ENCODE measurements at places on chromosomes 16 and 17. TPM values are rescaled to one million over a fixed set of nuclear protein-coding genes. Genes with fewer than 3 reads are reported as not detected.

DNA sequence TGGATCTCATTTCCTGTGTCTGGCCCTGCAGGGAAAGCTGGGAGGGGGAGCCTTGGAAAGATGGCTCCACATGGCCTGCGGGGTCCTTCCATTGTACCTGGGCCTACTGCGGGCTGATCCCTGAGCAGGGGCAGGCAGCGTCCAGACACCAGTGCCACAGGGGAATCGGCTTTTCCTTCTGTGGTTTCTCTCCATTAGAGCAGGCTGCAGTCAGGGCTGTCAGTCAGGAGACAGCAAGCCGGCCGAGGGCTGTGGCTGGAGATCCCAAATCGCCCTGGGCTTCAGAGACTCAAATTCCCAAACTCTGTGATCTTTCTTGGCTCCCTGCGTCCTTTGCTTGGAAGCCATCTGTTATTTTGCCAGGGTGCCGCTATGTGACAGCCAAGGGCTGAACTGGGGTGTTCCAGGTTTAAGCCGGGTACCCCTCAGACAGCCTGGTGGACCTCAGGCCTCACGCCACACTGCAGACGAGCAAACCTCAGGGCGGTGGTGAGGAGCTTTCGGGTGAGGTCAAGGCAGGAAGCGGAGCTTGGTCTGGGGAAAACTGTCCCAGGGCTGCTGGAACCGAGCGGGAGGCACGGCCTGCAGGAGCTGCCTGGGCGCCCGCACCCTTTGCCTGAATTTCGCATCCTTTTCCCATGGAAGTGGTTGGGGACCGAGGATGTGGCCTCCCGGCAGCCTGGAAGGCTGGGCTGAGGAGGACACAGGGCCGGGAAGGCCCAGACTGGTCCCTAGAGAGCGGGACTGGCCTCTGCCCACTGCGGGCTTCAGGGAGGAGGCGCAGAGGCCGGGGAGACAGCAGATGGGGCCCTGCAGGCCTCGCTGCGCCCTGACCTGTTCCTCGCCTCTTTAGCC, 1.5 kb upstream of the CPNE7 start:
- DNase-seq, result no peak

The STX1B gene
- total RNA-seq, result 0.37 TPM

DNA sequence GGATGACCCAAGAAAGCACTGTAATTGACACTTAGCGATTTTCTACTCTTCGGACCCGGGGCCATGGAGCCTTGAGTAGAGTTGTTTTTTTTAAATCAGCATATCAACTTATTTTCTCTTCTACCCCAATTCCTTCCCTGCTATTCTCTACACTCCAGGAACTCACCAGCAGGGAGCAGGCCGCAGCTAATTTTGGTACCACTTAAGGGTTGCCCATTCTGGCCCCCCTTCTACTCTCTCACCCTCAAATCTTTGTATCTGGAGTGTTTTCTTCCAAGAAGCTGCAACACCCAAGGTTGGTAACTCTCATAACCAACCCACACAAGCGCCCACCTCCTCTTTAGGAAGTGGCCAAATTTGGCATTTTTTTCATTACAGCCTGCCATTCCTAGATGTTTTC, 5.5 kb upstream of the ERAL1 start:
- peak; percentile 16 for DNase-seq

The TBC1D3 gene
- total RNA-seq, result not detected

DNA sequence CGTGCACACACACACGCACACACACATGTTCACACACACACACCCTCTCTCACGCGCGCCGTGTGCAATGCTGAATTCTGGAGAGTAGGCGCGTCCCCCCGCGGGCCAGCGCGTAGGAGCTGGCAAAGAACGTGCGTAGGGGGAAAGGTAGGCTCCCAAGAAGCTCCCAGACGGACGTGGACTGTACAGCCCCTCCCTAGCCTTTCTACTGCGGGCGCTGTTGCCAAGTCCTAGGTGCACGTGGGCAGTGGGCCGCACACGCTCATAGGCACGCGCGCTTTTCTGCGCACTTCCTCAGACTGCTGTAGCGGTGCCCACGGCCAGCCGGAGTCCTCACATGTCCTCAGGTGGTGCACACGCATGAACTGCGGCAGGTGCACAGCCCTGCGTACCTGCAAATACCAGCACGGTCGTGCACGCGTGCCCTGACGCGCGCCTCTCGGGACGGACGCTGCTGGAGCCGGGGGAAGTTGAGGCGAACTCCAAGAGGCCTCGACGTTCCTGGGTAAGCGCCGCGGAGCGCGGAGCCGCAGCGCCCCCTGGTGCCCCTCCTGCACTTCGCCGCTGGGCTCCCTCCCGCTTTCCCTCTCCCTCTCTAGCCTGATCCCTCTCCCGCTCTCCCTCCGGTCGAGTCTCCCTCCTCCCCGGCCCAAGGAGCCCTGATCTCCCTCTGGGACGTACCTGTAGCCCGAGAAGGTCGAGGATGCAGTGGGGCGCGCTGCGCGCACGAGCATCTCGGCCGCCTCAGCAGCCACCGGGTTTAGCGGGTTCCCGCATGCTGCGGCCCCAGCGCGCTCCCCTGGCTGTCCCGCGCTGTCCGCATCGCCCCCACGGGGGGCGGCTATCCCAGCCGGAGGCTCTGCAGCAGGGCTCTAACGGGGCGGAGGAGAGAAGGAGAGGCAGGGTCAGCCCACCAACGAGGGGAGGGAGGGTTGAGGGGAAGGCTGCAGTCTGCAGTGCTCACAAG, 749 bp downstream of the GRIN2A start:
- DNase-seq, result peak; percentile 77

The GP1BA gene
- not detected for total RNA-seq

- DNase-seq, result peak; percentile 74
These were observed 722 bp upstream of the TIMP2 start for GRCh38 chr17:78925662-78926555.

The XAF1 gene
- total RNA-seq, result 74.4 TPM

The MT1F gene
- total RNA-seq, result 12.8 TPM

DNA sequence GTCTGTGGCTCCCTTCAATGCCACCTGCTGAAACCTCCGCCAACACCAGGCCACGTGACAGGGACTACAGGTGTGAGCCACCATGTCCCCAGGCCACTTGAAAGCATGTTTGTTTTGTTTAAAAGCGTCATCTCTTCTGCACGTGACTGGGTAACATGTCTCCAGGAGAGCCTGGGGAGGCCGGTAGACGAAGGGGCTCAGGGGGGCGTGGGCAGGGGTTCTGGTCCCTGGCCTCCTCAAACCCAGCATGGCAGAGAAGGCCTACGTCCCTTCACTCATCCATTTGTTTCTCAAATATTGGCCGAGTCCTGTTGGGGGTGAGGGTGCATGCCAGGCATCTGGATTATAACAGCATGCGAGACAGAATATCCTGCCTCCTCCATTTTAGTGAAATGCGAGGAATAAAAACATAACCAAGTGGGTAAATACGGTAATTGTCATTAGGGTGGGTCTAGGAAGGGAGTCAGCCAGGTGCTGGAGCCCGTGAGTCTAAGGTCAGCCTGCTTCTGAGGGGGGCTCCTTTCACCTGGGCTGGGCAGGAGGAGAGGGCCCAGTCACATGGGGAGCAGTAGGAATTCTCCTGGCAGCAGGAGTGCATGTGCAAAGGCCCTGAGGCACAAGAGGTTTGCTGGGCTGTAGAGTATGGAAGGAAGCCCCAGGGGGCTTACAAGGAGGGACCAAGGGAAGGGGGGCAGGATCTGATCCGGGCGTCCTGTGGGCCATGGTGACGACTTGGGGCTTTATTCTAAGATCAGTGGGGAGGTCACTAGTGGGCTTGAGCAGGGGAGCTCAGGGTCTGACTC, 26.8 kb upstream of the CIBAR2 start:
- DNase-seq, result no peak

GRCh38 chr17:72833128-72833765, 259.2 kb downstream of the SLC39A11 start:
- DNase-seq, result no peak

The CORO1A gene
- total RNA-seq, result 8.0 TPM

GRCh38 chr17:80372922-80373570, 41.9 kb upstream of the ENDOV start:
- DNase-seq, result no peak

The PTGES3L gene
- 0.67 TPM for total RNA-seq

- no peak for DNase-seq
These were observed 19.1 kb downstream of the ZNRF1 start for GRCh38 chr16:75017670-75018525.

DNA sequence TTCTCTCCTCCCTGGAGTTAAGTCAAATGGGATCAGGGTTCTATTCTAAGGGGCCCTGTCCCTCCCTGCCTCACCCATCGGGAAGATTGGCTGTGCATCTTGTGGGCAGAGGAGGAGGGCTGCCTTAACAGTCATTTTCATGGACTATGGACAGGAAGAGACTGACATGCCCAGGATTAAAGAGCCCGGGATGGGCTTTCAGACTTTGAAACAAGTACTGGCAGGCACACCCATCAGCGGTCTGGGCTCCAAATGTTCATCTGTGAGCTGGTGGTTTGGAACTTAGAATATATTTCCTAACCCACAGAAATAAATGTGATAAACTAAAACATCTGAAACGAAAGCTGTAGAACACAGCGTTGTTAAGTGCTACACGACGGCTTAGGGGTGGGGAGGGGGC, 6.5 kb downstream of the SLC6A4 start:
- no peak for DNase-seq

DNA sequence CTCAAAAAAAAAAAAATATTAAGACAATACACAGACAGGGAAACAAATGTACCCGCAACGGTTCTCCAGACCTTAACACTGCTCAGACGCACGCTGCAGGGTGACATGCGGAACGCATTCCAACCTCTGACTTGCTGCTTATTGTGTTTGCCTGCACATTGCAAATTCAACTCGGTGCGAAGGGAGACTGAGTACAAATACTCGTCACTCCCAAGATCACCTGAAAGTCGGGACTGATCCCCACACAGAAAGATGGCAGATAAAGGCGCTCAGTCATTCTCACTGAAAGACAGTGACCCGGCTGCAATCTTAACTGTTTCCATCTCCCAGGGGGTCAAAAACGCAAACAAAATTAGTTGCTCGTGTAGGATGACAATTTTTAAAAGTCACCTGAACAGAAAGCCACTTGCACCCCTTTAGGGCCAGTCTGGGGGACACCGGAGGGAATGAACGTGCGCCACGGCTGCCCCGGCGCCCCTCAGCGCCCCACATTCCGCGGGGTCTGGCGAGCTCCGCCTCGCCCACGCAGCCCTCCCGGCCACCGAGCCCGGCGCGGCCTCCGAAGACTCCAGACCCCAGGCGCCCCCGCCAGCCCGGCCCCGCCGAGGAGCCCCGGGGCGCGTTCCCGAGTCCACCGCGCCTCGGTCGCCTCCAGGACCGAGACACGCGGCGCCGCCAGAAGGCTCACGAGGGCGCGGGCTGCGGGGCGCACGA, 589 bp downstream of the CLCN7 start:
- DNase-seq, result no peak

- peak; percentile 87 for DNase-seq
These were observed at the start of gene E2F4 for GRCh38 chr16:67191995-67192681. Gene E2F4 (plus strand): TSS chr16:67192155. CDS start chr16:67192228, 73 bp downstream.

GRCh38 chr16:83819361-83819760, 11.6 kb downstream of the HSBP1 start:
- no peak for DNase-seq

DNA sequence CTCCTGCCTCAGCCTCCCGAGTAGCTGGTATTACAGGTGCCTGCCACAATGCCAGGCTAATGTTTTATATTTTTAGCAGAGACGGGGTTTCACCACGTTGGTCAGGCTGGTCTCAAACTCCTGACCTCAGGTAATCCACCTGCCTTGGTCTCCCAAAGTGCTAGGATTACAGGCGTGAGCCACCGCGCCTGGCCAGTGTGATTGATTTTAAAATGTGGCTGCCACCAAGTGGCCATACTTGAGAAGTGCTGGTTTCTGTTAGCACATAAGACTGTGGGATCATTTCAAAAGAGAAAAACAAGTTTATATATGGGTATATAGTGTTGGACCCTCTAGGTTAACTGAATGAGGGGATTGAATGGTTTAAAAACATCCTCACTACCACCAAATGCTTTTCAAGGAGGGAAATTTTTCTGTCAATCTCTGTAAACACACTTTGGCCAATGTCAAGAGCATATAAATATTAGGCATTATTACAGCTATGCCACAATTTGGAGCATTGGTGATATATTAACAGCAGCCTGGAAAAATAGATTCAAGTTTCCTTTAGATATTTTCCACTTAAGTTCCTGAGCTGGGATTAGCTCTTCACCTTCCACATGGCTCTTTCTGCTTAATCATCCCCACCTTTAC, 13.5 kb upstream of the DHRS13 start:
- no peak for DNase-seq

The KRTAP2-3 gene
- total RNA-seq, result 3.2 TPM

DNA sequence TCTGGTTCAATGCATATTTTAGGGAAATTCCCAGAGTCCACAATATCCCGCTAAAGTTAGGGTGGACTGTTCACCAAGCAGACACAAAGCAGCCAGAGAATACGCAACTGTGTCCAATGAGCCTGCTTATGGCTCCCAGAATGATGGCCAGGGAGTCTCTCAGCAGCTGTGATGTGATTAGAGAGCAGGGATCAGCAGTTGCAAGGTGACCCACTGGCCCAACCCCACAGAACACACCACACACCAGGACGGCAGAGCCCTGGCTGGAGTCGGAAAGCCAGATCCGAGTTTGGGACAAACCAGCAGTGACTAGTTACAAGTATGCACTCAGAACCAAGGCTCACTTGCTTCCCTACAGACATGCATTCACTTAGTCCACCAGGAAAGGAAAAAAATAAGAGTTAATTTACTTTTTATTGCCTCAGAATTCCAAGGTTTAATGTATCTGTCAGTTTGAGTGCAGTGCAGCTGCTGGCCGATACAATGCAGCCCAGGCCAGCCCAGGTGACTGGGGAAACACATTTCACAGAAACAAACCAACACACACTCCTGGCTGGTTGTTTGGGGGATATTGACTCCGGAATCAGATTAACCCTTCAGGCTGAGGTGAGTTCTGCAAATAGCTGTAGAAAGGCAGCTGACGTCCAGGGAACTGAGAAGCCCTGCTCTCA, 121.7 kb downstream of the HIC1 start:
- DNase-seq, result no peak

DNA sequence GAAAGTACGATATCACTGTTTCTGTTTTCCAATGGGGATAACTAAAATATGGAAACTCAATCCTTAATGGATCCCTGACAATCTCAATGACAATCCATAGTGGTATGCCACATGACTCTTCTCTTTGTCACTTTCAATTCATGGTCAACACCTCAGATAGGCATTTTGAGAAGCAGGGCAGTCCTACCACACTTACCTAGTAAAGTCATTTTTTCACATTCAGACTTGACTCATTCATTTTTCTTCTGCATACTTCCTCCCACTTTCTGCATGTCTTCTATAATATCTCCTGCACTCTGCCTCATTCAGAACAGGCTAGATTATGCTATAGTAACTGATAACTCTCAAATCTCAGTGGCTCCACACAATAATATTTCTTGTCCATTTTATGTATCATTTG, 117.5 kb downstream of the FTO start:
- peak; percentile 59 for DNase-seq

- DNase-seq, result no peak
These were observed 188.7 kb upstream of the MPHOSPH6 start for GRCh38 chr16:82358606-82359221.
